ENCODE measurements at places on chromosomes 6 and 20.

DNA sequence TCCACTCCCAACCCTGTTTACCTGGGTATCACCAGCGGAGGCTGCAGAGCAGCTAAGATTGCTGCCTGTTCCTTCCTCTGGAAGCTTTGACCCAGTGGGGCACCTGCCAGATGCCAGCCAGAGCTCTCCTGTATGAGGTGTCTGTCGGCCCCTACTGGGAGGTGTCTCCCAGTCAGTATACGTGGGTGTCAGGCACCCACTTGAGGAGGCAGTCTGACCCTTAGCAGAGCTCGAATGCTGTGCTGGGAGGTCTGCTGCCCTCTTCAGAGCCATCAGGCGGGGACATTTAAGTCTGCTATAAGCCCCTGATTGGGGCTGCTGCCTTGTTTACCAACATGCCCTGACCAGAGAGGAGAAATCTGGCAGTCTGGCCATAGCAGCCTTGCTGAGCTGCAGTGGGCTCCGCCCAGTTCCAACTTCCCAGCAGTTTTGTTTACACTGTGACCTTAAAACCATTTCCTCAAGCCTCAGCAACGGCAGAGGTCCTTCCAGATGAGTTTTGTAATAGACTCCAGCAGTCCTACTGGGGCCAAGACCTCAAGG is 2.8 kb downstream of the RAET1E start:
- no peak for DNase-seq

GRCh38 chr6:51554029-51554428 is 533.4 kb downstream of the PKHD1 start:
- DNase-seq, result no peak

GRCh38 chr6:140546640-140547039 is 1172.2 kb upstream of the CITED2 start:
- no peak for DNase-seq

DNA sequence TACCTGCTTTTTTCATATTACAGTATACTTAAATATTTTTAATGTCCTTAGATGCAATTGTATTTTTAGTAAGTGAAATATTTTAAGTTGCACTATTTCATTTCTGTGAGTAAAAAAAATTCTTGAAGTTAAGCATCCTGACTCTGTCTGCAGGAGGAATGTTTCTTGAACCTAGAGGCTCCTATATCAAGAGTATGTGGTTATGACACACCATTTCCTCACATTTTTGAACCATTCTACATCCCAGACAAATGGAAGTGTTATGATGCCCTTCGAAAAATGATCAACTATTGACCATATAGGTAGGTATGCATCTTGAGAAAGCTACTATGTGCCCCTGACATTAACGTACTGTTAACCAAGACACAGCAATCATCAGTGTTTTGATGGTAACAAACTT is 237.0 kb downstream of the BCKDHB start:
- no peak for DNase-seq

DNA sequence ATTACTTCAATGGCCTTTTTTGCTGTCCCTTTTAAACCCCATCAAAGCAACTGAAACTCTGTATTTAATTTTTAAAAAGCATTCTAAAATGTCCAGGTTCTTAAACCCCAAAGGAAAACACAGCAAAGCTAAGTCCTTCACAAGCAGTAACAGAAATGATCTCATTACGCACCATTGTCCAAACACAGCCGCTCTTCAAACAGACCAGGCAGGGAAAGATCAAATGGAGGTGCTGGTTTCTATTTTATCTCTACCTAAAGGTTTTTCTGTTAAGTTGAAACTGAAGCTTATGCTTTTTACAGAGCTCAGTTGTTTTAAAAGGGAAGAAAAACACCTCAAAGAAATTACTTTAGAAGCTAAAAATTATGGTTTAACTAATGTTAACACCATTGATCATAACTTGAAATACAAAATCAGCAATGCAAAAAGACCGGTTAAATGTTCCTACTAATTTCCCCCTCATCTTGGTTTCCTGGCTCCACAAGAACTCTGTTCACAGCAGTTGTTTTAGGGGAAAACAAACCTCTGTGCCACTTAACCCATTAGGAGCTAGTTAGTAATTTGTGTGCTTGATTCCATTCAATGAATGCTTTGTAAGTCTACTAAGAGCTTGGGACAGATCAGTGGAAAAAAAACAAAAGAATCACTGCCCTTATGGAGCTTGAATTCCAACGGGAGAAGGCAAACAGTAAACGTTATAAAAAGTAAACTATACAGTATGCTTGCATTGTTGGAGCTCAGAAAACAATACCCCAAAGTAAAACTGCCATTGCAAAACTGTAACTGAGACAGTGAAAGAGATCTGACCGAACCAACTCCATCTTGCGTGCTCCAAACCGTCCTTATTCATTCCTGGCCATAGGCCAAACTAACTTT is 87.4 kb downstream of the CD24 start:
- no peak for DNase-seq

DNA sequence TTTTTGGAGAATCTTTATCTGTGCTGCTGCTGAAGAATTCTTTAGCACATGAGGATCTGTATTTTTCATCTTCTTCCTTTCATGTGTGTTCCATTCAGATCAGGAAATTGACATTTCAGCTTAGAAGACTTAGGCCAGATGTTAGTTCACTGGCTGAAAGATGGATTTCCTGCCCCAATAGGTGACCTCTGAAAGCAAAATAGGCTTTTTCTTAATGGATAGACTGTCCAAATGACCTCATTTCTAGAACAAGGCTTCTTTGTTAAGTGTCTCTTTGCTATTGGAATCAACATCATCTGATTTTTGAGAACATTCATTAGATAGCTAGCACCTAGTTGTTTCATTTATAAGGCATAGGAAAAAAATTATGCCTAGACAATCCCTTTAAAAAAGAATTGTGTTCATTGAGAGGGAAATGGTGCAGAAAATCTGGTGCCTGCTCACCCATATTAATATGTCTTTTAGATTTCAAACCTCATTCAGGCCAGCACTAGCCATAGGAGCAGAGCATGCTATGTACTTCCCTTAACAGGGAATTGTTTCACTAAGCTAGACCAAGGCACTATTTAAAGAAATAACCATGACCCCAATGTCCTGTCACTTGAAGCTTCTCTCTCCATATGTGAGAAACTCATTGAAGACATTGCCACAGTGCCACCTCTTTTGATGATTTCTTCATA is 13.6 kb upstream of the SASH1 start:
- DNase-seq, result no peak

GRCh38 chr6:5981126-5982026 is 25.3 kb downstream of the NRN1 start:
- no peak for DNase-seq

GRCh38 chr6:47188588-47189021 is 121.1 kb downstream of the TNFRSF21 start:
- no peak for DNase-seq

GRCh38 chr6:100446115-100447080 is 18.3 kb downstream of the SIM1 start:
- DNase-seq, result no peak

DNA sequence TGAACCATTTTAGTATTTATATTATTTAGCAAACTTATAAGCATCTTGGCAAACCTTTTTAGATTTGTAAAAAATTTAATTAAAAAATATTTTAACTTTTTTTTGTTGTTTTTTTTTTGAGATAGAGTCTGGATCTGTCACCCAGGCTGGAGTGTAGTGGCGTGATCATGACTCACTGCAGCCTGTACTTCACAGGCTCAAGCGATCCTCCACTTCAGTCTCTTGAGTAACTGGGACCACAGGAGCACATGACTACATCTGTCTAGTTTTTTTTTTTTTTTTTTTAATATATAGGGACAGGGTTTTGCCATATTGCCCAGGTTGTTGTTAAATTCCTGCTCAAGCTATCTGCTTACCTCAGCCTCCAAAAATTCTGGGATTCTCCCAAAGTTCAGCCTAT is 161.1 kb downstream of the EYS start:
- DNase-seq, result peak; percentile 3

GRCh38 chr20:58503668-58504067 is 11.5 kb downstream of the APCDD1L start:
- no peak for DNase-seq

GRCh38 chr20:34948030-34948429 is 7.6 kb downstream of the GSS start:
- DNase-seq, result no peak

DNA sequence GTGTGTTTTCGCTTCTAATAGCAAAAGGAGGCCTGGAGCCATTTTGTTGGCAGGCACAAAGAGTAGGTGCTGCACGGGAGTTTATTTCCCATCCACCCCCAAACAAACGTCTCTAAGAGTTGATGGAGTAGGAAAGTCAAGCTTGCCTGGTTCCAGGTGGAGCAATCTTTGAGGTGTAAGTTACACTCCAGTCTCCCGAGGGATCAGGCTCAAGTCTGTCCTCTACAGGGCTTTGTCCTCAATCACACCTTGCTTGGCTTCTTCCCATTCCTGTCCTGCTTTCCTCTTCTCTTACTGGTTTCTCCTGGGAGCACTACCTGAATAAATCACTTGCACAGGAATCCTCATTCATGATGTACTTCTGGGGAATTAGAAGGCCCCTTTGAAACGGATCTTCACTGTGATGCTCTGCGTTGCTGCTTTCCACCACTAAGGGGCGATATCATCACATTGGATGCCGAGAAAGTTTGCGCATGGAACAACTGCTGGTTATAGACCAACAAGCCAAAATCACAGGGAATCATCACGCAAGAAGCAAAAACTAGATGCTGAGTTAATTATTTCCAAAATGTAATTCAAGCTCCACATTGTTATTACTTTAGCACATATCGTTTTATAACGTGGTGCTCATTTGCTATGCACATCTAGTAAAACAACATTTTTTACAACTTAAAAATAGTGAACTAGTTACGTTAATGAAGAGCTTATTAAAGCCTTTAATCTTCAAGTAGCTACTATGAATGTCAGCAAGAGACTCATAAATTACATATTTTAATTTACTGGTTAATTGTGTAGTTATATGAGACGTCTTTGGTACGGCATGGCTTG is 156.8 kb downstream of the DNAH8 start:
- peak; percentile 74 for DNase-seq

GRCh38 chr6:27076116-27076515 is 171.4 kb upstream of the PRSS16 start:
- DNase-seq, result no peak

GRCh38 chr6:111660531-111660930 is 54.9 kb upstream of the TRAF3IP2 start:
- no peak for DNase-seq

GRCh38 chr20:49676581-49677291 is 36.9 kb downstream of the B4GALT5 start:
- DNase-seq, result peak; percentile 81

DNA sequence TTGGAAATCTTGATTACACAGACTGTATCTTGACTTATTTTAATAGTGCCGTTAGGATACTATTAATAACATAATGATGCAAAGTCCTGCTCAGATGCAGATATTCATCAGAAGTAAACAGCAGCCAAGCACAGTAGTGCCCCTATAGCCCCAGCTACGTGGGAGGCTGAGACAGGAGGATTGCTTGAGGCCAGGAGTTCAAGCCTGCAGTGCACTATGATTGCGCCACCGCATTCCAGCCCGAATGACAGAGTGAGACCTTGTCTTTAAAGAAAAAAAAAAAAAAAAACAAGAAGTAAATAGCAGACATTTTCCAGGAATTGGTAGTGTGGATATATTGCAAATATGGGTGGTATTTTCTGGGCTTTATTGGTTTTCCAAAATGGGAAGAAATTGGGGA is 61.8 kb downstream of the TULP4 start:
- no peak for DNase-seq

GRCh38 chr6:139290787-139291311 is 949 bp downstream of the TXLNB start:
- peak; percentile 74 for DNase-seq

DNA sequence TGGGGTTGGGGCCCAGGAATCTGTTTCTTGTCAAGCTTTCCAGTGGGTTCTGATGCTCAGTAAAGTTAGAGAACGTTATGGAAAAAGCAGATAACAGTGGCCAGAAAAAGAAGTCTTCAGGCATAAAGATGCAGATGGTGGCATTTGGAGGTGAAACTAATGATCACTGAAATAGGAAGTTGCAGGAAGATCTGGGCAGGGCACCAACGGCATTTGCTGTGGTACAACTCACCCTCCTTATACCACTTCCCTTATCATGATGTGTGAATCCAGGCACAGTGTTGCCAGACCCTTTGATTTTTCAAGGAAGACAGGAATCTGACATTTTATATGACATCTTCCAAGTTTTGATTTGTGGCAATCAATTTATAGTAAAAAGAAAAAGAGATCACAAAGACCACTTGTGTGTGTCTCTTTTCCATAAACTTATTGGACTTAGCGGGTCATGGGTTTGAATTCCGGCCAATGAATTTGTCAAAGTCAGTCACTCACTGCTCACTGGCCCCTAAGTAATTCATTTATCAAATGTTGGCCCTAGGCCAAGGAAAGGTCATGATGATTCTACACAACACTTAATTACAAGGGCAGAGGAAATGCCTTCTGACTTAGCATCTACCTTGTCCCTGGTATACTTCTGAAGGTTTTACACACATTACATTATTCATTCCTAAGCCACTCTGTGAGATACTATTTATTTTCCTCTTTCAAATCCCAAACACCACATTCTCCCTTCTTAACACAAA is 37.6 kb downstream of the LAMP5 start:
- DNase-seq, result peak; percentile 9

DNA sequence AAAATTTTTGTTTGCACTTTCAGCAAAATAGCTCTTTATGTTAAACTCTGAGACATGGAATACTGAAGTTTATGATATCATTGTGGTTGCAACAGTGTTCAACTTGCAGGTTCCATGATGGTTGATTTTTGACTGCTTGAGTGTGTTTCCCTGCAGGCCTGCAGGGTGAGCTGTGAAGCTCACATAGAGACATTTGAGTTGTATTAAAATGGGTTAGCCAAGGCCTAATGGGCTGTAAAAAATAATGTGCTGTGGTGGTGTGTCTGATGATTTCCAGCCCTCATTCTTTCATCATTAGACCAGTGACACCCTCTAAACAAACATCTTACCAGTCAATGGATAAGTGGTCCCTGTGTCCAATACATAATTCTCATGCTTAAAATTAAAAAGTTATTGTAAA is 321.4 kb downstream of the FARS2 start:
- DNase-seq, result no peak

DNA sequence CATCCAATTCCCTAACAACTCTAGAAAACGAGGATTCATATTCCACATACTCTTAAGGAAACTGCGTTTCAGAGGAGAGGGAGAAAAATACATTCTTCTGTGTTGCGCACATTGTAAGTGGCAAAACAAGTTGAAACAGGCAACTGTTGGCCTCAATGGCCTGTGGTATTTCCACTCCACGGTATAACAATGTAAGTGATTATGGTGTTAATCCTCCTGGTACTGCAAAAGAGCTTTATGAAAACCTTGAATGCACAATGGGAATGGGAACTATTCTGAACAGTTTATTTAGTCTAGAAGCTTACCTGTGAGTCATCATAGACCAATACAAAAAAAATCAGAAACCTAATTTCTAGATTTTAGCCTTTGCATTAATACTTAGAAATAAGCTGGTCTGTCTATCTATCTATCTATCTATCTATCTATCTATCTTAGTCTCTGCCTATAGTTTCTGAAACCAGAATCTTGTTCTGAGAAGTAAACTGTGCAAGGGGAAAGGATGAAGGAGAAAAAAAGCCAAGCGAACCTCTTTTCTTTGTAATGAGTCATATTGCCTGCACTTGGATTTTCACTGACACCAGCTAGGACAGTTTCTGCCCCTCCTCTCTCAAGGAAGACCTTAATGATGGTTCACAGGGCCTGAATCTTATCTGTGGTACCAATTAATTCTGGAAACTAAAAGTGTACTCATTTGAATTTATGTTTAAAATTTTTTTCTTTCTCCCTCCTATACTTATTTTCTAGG is 101.5 kb downstream of the RNF144B start:
- DNase-seq, result no peak

Measured in inflammatory macrophage treated with lipopolysaccharide for 1 hour (primary cell).